ENCODE measurements at places on chromosomes 11 and 22.
A peak's percentile ranks its signal among the peaks of the same experiment; 100 is the strongest.

- no peak for DNase-seq
Observed at GRCh38 chr11:45334410-45334809, 48.3 kb upstream of the SYT13 start.

DNA sequence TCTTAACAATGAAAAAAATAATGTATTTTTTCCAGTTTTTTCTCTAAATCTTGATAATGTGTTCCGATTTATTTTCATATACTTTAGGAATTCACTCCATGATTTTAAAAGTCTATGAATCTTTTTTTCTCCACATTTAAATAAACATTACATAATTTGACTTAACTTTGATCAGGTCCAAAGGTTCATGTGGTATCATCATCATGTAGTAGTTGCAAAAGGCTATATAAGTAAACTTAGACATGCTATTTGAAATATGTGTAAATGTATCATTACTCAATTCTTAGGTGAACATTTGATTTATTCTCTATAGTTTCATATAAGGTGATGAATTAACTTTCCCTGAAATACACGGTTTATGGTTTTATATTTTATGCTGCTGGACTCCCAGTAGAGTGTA lies 2197.0 kb upstream of the RAG2 start:
- no peak for DNase-seq

DNA sequence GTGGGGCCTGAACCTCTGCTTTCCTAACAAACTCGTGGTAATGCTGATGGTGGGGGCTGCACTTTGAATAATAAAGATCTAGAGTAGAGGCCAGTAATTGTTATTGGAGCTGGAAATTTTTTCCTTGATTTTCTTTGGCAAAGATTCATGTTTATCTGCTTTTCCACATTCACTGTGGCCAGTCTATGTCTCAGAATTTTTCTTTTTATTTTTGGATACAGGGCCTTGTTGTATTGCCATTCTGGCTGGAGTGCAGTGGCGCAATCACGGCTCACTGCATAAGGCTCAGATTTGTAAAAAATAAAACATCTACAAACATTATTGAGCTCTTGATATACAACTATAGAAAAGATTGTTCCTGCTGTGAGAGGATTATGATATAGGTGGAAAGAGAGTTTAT lies 1.6 kb downstream of the TMEM135 start:
- DNase-seq = no peak

DNA sequence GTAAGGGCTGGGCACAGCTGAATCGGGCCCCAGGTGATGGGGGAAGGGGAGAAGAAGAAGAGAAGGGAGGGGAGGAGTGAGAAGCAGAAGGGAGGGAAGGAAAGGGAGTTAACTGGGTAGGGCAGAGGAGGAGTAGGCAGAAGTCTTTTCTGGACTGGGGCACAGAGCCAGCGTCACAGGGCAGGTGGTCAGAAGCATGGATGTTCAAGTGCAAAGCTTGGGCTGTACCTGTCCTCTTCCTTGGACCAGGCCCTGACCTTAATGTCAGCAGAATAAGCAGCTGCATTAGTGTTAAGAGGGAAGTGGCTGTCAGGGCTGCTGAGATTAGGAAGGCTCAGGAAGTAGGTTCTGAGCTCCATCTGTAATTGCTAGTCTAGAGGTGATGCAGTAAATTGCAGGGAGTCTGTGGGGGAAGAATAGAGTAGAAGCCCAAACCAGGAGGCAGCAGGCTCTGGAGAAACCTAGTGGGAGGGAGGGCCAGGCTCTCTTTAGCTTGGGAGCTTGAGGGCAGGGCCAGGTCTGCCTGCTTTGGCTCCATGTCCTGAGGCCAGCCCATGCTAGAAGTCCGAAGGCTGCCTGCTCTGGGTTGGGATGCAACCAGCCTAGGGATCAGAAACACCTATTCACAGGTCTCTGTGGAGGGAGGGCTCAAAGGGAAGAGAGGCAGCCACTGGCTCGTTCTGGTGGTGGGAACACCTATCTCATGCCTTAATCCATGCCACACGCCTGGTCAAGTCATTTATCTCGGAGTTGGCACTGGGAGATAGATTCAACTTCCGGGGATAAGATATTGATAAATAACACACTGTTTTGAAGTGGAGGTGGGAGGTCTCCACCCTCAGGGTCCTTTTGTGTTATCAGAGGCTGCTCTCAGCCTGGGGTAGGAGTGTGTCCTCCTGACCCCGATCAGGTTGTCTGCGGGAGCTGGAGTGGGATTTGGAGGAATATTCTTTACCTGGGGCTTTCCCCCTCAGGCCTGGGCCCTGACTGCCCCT lies 1.7 kb upstream of the UCP3 start:
- DNase-seq = no peak

GRCh38 chr22:45039133-45039532 lies 29.3 kb upstream of the PHF21B start:
- DNase-seq = no peak

DNA sequence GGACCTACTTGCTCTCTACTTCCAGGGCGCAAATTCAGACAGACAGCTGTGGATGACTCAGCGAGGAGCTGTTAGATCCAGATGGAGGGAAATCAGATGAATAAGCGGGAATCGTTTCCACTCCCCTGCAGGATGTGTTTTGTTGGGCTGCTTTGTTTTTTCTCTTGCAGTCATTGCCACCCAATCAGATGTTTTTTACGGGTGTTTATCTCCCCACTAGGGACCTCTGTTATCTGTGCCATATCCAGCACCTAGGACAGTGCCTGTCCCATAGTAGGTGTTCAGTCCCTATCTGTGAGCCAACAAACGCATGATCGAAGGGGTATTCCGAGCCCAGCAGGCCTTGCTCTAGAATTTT lies 51.1 kb upstream of the PARVG start:
- DNase-seq = no peak

GRCh38 chr22:32830473-32830872 lies 29.0 kb downstream of the TIMP3 start:
- DNase-seq = no peak

DNA sequence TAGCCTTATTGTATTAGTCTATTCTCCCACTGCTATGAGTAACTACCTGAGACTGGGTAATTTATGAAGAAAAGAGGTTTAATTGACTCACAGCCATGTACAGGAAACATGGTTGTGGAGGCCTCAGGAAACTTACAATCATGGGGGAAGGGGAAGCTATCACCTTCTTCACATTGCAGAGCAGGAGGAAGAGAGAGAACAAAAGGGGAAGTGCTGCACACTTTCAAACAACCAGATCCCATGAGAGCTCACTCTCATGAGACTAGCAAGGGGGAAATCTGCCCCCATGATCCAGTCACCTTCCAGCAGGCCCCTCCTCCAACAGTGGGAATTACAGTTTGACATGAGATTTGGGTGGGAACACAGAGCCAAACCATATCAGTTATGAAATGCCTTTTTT lies 179.4 kb downstream of the ARHGAP42 start:
- no peak for DNase-seq

DNA sequence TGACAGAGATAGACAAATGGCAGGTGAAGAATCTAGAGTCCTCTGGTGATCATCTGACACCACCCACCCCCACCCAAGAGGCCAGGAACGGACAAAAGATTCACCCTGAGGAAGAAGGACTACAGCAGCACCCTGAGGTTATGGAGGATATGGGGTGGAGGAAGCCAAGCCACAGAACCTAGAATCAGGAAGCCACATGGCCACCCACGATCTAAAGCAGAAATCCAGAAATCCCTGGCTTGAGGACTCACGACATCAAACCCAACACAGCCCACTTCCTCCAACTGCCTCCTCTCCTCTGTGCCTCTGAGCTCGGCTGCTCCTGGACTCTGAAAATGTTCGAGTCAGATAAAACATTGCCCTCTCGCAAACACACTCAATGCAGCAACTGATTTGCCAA lies 364.3 kb downstream of the SHANK2 start:
- no peak for DNase-seq

- no peak for DNase-seq
Observed at GRCh38 chr11:130527636-130528297, 79.3 kb downstream of the ADAMTS15 start.

- no peak for DNase-seq
Observed at GRCh38 chr11:22430639-22431038, 92.5 kb downstream of the SLC17A6 start.

GRCh38 chr22:49798486-49799151 lies 29.1 kb downstream of the BRD1 start:
- DNase-seq = no peak

GRCh38 chr22:28837640-28838039 lies 37.3 kb upstream of the XBP1 start:
- no peak for DNase-seq

- peak; percentile 16 for DNase-seq
Observed at GRCh38 chr11:75325713-75326438, 25.6 kb downstream of the ARRB1 start.

GRCh38 chr11:77515483-77515882 lies 41.6 kb upstream of the PAK1 start:
- no peak for DNase-seq

- DNase-seq = no peak
Observed at GRCh38 chr11:87194985-87195820, 157.5 kb downstream of the TMEM135 start.

DNA sequence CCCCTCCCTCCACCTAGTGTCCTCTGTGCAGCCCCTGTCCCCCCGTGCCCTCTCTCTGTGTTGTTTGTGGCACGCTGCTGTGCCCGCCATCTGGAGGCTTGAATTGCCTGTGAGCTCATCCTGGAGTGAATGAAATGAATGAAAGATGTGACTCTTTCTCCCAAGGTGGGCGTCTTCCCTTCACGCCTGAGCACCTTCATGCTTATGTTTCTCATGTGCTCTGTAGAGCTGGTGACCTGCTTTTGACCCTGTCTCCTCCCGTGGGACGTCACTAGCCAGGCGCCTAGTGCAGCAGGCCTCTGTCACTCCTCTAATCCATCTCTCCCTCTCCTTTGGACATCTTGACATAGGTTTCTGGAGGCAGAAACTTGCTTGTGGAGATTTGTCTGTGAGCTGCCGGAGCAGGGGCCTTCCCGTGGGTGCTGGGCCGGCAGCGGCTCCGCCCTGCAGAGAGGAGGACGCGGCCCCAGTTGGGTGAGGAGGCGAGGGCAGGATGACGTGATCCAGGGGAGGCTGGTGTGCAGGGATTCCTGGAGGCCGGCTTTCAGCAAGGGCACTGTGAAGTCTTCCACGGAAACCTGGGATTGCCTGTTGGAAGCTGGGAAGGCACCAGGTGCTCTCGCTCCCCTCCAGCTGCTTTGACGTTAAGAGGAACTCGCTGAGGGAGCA lies 40.6 kb downstream of the MUC6 start:
- DNase-seq = no peak

- no peak for DNase-seq
Observed at GRCh38 chr11:60991457-60991856, 20.0 kb downstream of the CD6 start.

DNA sequence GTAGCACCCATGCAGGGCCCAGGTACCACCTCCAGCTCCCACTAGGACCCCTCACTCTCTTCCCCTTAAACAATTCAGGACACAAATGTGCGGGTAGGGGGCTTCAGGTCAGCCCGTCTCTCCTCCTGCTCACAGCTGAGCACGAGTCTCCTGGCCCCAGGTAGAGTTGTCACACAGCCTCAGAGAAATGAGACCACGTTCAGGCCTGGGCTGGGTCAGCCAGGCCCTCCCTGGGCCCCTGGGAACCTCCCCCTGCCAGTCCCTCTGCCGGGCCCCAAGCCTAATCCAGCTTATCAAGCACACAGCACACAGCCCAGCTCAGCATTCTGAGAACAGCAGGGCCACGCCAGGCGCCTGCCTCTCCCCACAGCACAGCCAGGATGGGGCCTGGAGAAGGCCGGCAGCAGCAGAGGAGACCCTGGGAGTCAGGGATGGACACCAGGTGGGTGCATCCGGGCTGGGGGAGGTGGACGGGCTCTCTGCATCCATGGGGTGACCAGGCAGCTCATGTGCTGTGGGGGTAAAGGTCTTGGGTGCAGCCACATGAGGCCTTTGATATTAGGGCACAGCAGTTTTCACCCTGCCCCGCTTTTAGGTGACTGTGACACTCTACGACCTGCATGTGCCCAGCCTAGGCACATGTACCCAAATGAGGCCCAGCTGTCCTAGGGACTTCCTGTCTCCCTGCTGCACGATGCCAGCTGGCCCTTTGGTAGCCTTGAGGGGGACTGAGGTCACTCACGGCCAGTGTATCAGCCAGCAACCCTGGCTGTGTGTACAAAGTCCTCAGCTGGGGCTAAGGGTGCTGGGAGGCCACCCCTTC lies 87.0 kb downstream of the MORC2 start:
- no peak for DNase-seq

DNA sequence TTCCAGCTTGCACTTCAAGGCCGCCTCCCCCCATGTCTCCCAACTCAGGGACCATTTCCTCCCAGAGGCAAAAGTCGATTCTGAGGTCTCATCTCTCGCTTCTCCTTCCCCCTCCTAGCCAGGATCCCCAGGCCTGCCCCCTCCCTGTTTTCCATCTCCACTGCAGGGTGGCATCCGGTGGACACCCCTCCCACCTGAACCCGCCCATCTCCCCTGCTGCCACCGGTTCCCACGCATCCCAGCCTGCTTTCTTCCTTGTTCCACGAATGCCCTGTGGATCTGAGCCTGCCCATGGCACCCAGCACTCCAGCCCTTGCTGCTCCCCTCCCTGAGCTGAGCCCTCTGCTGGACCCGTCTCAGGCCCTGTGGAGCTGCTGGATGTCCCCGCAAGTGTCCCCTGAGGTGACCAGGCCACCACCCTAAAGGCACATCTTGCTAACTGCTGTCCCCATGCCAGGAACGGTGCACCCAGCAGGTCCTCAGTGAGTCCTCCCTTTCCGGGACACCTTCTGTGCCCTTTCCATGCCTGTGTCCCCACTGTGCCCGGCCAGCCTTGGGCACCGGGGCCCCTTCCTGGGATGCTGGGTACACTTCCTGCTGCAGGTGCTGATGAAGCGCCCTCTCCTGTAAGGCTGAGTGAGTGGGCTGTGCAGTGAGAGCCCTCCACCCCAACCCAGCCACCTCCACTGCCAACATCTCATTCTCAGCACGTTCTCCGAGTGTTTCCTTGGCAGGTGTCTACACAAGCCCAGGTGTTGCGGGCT lies 936 bp downstream of the IL17REL start:
- no peak for DNase-seq

DNA sequence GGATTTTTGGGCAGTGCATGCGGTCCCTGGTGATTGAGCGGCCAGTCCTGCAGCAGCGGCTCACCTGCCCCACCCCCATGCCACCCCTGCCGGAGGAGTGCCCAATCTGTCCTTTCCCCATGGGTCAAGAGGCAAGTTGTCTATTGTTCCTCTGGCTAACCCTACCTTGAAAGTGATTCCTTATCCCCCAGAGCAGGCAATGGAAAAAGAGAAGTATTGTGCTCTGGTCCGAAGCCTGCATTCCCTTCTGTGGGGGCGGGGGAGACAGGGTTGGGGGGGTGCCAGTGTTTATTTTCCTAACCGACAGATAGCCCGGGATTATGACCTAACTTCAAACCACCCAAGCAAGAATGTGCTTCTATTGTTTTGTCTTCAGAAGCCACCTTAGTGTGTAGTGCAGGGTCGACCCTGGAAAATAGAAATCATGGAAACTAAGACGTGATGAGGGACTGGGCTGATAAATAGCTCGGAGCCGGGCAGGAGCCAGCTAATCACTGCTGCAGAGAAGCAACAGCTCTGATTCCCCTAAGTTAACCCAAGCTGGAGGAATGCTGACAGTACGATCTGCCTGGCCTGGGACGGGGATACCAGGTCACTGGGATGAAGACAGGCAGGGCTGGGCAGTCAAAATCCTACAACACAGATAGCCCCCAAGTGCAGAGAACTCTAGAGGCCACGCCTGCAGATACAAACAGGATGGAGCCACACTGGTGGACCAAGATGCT lies 38.7 kb upstream of the ATXN10 start:
- DNase-seq = no peak

All from stimulated activated effector memory CD8-positive, alpha-beta T cell treated with anti-CD3 and anti-CD28 coated beads, Interleukin-12 subunit alpha, Interleukin-12 subunit beta, amount 100 ng/mL, for 72 hours (primary cell).